Hematopoietic multipotent progenitor cell treated with erythropoietin and hydrocortisone succinate and interleukin-3 and kit ligand, for 17 days (in vitro differentiated cells): ENCODE measurements at places on chromosomes 13 and 19.

GRCh38 chr19:44754750-44755080 is 6.2 kb downstream of the BCL3 start:
- no peak for DNase-seq

DNA sequence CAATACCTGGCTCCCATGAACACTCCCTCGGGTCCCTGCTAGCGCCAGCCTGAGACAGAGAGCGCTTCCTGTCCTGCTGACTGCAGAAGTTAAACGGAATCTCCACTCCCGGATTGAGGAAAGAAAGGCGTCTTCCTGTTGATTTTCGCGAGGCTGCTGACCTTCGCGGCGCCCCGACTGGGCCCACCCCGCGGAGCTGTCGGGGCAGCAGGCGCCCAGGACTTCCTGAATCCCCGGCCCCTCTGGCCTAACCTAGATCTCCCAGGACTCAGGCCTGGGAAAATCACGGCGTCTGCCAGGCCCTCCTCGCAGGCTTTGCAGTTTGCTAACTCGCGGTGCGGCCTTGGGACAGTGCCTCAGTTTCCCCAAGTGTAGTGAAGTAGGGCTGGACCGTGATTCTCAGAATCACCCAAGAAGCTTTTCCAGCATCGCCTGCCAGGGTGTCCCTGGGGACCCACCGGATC is 108.8 kb downstream of the KCTD15 start:
- DNase-seq: no peak

DNA sequence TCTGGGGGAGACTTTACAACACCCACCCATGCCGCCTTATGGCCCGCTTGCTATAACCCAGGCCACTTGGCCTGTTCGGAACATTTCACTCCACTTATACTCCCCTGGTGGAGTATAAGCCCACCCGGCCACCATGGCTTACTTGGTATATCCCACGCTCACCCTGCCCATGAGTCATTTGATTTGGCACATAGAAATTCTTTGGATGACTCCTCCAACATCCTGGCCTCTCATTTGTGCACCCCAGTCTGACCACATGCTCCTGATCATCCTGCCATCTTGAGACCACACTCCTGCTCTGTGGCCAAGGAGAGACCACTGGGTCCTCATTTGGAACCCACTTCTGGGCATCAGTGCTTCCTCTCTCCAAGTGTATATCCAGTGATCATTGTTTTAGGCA is 5.2 kb downstream of the SPACA6 start:
- DNase-seq: no peak

- DNase-seq: peak; percentile 25
Observed at GRCh38 chr19:53898636-53899341, 10.3 kb upstream of the CACNG7 start.

- DNase-seq: peak; percentile 82
Observed at GRCh38 chr19:38317104-38317612, 1.4 kb upstream of the YIF1B start.

- DNase-seq: no peak
Observed at GRCh38 chr13:31797154-31797775, 57.9 kb downstream of the RXFP2 start.

DNA sequence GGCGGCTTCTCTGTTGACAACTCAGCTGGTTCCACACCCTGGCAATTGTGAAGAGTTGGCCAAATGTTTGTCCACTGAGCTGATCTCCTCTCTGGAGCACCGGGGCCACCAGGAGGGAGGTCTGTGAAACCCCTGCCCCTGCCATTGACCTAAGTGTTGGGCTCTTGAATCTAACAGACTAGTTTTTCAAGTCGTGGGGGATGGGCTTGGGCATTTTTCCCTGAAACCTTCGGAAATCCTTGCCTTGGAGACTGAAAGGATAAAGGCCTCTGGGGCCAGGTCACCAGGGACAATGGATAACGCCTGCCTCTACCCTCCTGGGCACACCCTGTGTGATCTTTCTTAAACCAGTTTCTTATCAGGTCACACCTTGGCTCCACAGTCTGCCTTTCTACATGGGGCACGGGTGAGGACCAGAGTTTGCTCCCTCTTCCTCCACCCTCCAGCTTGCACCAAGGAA is 881 bp downstream of the GEMIN7 start:
- peak; percentile 44 for DNase-seq

DNA sequence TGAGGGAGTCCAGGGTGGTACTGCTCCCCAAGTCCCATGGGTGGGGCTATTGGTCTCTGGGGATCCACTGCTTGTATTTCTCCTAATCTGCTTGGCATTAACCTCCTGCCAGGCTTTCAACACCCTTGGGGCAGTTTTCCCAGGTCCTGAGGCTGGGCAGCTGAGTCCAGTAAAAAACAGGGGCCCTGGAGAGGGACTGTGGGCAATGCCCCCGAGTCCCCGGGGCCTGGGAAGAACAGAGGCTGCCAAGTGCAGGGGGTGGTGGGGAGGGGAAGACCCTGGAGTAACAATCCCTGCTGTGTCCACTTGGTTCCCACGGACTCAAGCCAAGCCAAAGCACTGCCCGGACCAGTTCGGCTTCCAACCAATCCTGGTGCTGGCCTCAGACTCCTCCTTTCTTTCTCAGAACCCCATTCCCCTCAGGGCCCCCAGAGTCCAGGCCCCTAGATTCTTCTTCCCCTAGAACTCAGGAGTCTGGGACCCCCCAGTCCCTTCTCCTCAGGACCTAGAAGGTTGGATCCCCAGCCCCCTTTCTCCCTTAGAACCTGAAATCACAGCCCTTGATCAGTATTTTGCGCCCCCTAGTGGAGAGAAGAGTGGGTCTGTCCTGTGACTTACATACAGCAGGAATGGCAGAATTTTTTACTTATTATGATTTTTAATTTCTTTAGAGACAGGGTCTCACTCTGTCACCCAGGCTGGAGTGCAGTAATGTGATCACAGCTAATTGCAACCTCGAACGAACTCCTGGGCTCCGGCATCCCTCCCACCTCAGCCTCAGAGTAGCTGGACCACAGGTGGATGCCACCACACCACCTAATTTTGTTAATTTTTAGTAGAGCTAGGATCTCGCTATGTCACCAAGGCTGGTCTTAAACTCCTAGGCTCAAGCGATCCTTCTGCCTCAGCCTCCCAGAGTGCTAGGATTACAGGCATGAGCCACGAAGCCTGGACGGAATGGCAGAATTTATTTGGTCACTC is 3.7 kb upstream of the CLPTM1 start:
- peak; percentile 89 for DNase-seq

GRCh38 chr19:911197-912033 is 1.6 kb downstream of the R3HDM4 start:
- no peak for DNase-seq

DNA sequence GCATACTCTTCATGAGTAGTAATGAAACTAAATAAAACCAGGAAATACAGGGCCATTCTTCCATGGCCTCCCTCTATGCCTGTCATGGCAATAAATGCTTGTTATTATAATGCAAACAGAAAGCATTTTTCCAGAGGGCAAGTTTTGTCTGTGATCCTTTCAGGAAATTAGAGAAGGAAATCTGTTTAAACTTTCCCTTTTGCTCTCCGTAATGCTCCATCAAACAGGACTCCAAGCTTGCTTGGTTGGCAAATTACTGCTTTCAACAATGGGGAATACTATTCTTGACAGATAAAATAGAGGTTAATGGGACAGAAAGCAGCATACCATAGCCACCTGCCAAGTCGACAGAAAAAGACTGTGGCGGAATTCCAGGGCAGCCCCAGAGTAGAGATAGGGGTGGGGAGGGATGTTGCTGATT is 252.5 kb downstream of the LHFPL6 start:
- no peak for DNase-seq

GRCh38 chr13:46165485-46166223 is 16.3 kb downstream of the LCP1 start:
- DNase-seq: no peak

GRCh38 chr19:447816-448560 is 12.8 kb downstream of the SHC2 start:
- no peak for DNase-seq

- DNase-seq: no peak
Observed at GRCh38 chr13:79786176-79786575, 305.2 kb downstream of the NDFIP2 start.

GRCh38 chr13:66795636-66796035 is 434.5 kb downstream of the PCDH9 start:
- no peak for DNase-seq

- DNase-seq: no peak
Observed at GRCh38 chr13:40272776-40273139, 393.7 kb downstream of the FOXO1 start.

DNA sequence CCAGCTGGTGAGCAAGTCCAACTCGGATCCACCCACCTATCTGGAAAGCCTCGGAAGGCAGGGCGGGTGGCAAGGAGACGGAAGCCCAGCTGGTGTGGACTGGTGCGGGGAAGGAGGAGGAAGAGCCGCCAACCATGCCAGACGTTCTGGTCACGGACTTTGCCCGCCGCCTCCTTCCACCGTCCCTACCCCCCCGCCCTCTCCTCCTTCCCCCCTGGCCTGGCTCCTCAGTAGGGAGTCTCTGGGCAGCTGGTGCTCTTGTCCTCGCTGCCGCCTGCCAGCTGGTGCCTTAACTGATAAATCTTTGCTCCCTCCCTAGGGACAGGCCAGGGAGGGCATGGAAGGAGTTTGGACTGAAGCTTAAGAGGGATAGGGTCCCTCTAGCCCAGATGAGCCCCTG is 4.8 kb downstream of the SYNGR4 start:
- no peak for DNase-seq

DNA sequence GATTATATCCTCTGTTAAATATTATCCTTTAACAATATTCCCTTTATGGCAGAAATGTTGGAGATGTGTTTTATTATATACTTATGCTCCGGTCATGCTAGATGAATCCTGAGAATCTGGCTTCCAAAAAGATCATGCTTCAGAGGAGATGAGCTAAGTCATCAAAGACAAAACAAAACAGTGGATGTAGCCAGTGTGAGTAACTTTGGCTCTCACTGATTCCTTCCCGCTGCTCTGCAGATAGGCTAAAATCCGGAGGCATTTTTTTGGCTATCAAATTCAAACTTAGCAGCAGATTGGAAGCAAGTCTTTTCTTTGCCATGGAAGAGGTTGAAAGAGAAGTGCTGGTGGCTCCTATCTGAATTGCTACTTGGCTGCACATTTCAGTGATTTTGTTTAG is 295.9 kb downstream of the GPC6 start:
- DNase-seq: no peak

- DNase-seq: no peak
Observed at GRCh38 chr19:20422216-20423205, 143.1 kb downstream of the ZNF737 start.

- no peak for DNase-seq
Observed at GRCh38 chr13:88086577-88086976, 415.4 kb downstream of the SLITRK5 start.

- no peak for DNase-seq
Observed at GRCh38 chr13:97627566-97627965, 193.6 kb downstream of the RAP2A start.

DNA sequence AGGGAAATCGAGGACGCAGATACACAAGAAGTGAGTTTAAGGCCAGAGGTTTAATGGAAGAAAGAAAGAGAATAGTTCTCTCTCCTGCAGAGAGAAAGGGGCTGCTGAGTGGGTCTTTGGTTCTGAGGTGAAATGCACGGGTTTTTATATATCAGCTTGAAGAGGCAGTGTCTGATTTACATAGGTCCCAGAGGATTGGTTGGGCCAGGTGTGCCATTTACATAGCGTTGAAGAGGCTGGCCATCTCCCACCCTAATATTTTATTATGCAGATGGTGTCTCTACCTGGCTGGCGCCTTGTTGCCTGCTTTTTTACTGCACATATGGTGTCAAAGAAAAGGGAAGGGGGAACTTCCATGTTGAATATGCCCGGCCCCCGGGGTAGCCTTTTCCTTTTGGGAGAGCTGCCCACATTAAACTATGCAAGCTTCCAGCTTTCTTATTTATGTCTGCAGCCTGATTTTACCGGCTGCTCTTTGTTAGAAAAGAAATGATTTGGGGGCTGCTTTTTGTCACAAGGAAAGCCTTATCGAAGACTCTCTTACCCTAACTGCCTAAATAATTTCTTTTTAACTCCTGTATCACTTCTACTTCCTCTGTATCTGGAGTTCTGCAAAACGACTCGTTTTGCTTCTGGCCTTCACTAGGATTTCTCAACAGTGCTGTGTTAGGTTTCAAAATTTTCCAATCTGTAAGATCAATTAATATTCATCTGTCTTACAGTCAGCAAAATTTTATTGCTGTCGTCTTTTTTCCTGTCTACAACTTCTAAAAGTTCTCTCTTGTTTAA is 268.5 kb downstream of the B3GLCT start:
- no peak for DNase-seq

DNA sequence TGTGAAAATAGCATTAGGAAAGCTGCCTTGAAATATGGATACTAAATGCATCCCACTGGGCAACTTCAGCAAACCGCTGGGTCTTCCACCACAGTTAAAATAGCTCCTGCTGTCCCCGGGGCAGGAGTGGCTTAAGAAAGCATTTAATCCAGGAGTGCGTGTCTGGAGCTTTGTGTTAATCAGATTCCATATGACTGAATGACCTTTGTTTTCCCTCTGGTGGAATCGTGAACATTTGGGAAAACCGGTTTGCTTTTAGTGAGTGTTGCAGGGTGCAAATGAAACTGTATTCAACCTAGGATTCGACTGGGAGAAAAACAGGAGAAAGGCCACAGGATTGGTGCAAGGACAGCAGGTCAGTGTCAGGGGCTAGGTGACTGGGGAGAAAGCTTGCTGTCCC is 237.6 kb upstream of the MAB21L1 start:
- DNase-seq: no peak

DNA sequence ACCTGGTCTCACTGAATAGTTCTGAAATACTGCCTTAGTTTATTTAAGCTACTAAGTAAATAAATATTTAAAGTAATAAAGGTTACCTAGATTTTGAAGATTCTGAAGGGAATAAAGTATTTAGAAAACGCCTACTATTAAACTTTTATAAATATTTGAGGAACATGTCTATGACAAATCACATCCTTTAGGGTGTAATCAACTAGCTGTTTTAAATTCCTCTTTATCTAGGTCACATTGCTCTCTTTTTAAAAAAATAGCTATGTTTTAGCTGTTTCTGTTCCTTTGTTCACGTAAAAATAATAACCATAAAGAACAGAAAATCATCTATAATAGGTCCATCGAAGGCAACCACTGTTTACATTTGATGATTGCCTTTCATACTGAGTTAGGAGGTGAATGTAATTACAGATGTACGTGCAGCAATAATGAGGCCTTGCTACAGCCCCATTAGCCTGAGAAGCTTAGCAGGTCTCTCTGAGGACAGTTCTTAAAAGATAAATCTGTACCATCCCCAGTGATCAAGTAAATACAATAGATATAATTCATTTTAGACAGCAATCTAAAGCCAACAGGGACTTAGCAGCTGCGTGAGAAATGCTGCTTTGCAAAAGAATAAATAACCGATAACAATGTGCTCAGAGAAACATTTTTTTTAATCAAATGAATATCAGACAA is 449.5 kb downstream of the LIG4 start:
- DNase-seq: no peak
